GM18507 (cell line): ENCODE measurements at places on chromosomes 3 and 15.

DNA sequence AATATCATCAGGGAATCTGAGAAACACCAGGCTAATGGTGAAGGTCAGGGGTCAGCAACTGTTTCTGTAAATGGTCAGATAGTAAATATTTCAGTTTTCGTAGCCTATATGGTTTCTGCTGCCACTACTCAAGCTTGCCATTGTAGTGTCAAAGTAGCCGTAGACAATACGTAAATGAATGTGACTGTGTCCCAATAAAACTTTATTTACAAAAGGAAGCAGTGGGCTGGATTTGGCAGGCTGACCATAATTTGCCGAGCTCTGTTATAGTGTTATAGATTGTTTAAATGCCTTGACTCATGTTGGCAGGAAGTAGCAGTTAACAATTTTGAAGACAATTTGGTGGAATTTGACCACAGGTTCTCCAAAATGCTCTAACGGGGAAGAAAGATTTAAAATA, 548.2 kb downstream of the FOXP1 start:
- no peak for DNase-seq

DNA sequence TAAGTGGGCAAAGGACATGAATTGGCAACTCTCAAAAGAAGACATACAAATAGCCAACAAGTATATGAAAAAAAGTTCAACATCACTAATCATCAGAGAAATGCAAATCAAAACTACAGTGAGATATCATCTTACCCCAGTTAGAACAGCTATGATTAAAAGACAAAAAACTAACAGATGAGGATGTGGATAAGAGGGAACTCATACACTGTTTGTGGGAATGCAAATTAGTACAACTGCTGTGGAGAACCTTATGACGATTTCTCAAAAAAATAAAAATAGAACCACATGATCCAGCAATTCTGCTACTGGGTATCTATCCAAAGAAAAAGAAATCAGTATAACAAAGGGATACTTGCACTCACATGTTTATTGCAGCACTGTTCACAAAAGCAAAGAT, 28.6 kb downstream of the NEK10 start:
- DNase-seq = no peak

GRCh38 chr3:150898046-150898754, 7.0 kb downstream of the MINDY4B start:
- DNase-seq = no peak

GRCh38 chr3:151740581-151740980, 6.9 kb downstream of the AADACL2 start:
- DNase-seq = no peak

- no peak for DNase-seq
Measured at GRCh38 chr15:75225951-75226732, 24.5 kb downstream of the C15orf39 start.

GRCh38 chr3:70042641-70043040, 43.1 kb downstream of the SAMMSON start:
- DNase-seq = no peak

- DNase-seq = no peak
Measured at GRCh38 chr15:69342460-69343076, 43.9 kb downstream of the PAQR5 start.

- no peak for DNase-seq
Measured at GRCh38 chr15:51243774-51244173, 94.6 kb downstream of the CYP19A1 start.

DNA sequence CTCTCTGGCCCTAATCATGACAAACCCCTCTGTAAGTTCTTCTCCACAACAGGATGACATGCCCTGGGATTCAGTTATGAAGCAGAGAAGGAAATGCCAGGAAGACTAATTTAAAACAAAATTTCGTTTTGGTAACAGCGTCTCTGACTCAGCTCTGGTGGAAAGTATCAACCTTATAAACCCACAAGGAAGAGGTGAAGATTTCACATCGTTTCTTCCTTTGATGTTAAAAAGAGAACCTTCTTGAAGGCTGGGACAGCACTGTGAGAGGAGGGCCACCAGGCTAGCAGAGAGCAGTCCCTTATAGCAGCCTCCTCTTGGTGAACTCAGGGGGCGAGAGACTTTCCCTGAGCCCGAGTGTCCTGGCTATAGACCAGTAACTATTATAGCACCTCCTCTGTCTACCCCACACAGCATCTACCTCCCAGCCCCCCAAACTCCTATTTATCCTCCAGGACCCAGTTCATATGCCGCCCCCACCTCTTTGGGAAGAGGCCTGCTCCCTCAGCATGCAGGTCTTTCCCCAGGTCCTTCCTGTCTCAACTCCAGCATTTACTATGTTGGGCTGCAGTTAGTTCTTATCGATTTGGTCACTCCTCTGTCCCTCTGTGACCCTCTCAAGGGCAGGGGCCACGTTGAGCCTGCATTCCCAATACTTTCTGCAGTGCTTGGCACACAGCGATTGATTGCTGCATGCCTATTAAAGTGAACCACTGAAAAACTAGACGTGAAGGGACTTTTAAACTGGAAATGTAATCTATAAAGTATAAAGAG, 321.5 kb upstream of the ICE2 start:
- DNase-seq = no peak

DNA sequence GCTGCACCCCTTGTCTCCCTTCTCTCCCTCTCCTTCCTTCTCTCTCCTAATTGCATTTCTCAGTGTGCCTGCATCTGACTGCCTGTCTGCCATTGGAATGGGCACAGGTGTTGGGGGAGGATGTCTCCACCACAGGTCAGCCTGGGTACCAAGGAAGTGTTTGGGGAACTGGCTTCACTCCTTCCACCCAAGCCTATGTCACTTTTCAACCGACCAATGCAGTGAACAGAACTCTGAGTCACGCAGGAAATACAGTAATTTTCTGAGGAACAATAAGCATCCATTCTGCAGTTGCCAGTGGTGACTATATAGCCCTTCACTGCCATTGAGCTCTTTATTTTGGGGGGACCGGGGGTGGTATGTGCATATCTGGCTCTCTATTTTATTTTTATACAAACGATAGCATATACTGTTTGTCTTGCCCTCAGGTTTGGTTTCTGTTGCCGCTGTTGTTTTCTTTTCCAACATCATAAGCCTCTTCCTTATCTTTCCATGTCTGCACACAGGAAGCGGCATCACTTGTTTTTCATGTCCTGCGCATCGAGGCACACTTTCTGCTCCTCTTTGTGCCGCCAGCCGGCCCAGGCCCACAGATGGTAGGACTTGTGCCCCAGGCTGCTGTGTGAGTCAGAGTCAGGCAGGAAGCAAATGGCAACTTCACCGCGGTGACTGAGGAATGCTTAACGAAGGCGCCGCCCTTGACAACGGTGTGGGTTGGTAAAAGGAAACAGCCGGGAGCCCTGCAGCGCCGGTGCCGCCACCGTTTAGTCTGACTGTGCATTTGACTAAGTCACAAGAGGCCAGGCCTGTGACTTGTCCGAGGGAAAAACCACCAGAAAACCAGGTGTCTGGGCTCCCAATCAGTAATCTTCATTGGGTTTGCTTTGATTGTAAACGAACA, 21.1 kb upstream of the CDCP1 start:
- no peak for DNase-seq

DNA sequence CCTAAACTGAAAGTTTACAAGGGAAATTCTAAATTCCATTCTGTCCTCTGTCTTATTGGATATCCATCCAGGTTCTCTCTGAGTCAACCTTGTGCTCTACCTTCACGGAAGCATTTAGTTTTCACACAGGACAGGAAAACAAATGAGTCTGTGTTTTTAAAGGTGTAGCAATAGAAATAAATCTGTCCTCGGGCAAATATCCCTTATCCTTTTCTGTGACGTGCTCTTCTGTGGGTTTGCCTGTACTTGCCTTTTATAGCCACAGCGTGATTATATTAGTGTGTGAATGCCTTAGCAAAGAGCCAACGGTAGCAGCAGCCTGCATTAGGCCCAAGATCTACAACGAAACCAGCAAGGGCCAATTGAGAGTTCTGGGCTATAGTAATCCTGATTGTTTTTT, 127.2 kb upstream of the PLSCR5 start:
- no peak for DNase-seq

- DNase-seq = no peak
Measured at GRCh38 chr3:172201870-172202236, 162.5 kb downstream of the FNDC3B start.

- DNase-seq = no peak
Measured at GRCh38 chr3:176583956-176584355, 613.3 kb downstream of the TBL1XR1 start.

DNA sequence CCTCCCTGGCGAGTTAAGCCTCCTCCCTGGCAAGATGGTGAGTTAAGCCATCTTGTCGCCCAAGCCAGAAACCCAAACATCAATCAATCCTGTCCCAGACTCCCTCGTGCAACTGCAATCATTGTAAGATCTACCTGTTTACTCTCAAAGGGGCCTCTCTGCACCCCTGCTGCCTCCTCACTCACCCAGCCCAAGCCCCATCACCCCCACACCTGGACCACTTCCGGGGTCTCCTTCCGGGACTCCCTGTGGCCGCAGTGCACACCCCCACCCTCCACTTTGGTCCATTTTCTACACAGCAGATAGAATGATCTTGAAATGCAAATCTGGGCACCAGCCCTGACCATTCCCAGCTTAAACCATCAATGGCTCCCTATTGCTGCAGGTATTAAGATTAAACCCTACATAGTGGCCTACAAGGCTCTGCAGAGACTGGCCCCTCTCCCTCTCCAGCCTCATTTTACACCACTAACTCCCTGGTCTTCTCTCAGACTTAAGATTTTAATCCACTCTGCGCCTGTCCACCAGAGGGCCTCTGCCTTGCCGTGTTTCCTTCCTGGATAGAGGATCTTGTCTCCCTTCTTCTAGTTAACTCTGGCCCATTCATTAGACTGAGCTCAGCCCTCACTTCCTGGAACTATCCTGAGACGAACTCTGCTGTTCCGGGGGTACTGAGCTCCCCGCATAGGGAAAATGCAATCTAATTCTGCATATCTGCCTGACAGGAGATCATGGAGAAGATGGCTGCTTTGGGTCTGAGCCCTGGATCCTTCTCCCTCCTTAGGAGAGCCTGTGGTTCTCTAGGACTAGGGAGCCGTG, 41.9 kb upstream of the SLC6A1 start:
- DNase-seq = no peak

GRCh38 chr3:140461250-140461649, 216.6 kb upstream of the TRIM42 start:
- DNase-seq = no peak

GRCh38 chr15:88803241-88803919, at the start of gene ACAN:
ACAN (plus strand) TSS chr15:88803436; CDS start chr15:88836207, 32,771 bp downstream.
- no peak for DNase-seq

- DNase-seq = no peak
Measured at GRCh38 chr15:50353251-50353974, 1.6 kb downstream of the GABPB1 start.

DNA sequence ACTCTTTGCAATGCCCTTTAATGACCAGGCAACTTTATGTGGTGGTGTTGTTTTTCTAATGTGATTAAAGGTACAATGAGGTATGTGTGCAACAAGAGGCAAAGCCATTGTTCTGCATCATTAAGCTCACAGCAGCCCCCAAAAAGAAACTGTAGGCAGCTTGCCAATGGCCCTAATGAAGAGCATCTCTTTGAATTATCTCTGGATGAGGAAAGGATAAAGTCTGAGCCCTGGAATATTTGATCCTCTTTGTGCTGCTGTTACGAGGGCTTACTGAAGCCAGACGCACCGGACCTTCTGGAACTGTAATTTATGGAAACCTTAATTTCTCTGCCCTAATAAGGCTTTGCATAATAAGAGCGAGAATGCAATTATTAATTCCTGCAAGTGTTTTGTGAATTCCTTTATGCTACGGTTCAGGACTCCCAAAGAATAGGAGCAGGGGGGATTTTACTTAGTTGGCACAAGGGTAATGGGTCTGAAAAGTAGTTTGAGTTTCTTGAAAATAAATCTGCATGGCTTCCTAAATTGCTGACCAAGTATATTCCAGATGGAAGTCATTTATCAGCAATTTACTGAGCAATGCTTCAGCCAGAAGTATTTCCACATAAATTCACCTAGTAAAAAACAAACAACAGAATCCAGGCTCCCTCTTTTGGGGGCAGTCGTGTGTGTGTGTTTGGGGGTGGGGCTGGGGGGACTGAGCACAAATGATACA, 193.4 kb downstream of the PDZRN3 start:
- DNase-seq = no peak

GRCh38 chr15:31262901-31263671, 63.5 kb upstream of the KLF13 start:
- peak; percentile 42 for DNase-seq

- DNase-seq = no peak
Measured at GRCh38 chr15:50065279-50065678, 53.8 kb downstream of the ATP8B4 start.

DNA sequence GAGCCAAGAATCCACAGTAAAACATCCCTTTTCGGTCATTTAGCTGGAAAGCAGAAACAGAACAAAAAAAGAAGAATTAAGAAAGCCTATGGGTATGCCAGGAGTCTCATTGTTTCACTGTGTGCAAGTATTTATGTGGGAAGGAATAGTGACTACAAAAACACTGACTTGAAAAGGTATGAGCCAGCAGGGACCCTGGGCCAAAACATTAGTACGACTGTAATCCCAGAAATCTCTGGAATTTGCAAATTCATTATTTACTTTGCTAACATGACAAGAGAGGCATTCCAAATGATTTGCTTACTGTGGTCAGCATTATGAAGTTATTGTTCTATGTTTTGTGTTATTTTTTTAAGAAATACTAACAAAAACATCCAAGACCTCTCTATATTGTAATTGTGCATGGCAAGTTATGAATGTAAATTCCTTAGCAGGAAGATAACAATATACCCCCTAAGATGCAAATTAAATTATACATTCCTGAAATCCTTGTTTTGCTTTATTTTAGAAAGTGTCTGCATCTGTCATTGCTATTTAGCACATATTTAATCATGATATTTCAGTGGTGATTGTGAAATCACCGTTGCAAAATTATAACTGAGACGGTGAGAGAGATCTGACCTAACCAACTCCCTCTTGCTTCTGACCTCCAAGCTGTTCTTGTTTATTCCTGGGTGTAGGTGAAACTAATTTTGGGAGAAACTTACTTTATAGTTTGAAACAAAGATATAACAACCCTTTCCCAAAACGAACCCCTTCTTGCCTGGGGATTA, 299.2 kb downstream of the ZPLD1 start:
- DNase-seq = no peak

DNA sequence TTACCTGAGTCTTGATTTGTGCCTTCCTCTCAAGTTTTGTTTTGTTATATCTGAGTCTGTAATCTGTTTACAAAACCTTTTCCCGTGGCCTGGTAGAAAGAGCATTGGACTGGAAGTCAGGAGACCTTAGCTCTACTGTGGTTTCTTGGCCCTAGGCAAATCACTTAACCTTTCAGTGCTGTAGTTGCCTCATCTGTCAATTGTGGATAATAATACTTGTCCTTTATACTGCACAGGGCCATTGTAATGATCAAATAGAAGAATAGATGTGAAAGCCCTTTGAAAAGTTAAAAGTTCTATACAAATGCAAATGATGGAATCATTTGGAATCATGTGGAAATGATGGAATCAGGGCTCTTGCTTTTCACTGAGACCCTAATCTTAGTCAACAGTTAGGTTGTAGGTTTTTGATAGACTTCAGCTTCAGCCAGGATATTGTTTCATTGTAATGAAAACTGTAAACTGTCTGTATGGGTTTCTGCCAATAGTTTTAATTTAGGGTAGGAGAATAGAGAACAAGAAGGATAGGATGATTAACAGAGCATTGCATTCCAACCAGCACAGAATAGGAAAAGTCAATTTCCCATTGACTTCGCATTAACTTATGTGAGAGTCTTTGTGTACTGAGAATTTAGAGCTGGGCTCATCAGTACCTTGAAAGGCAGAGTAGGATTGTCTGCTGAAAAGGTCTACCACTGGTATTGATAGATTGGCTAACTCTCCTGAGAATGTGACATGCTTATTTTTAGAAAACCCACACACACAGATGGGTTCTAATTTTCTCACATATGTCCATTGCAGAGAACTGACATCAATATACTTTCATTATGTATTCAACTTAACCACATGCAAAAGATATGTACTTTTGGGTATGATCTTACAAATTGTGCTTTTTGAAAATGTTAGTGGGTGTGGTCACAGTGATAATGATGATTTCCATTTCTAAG, 21.8 kb downstream of the MAP2K5 start:
- DNase-seq = peak; percentile 26
